ENCODE measurements at places on chromosomes 7 and 10.

DNA sequence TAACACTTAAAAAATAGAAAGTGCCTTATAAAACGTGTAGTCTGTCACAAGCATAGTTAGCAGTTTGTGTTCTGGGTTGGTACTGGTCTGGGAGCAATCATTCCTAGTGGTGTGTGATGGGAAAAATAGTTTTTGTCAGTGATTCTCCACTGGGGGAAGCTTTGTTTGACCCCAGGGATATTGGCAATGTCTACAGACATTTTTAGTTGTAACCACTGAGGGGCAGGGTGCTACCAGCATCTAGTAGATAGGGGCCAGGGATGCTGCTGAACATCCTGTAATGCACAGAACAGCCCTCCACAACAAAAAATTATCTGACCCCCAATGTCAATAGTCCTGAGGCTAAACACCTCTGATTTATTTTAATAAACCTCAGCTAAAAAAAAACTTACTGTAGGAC, 51.6 kb upstream of the CREB5 start:
- DNase-seq: peak; percentile 10

DNA sequence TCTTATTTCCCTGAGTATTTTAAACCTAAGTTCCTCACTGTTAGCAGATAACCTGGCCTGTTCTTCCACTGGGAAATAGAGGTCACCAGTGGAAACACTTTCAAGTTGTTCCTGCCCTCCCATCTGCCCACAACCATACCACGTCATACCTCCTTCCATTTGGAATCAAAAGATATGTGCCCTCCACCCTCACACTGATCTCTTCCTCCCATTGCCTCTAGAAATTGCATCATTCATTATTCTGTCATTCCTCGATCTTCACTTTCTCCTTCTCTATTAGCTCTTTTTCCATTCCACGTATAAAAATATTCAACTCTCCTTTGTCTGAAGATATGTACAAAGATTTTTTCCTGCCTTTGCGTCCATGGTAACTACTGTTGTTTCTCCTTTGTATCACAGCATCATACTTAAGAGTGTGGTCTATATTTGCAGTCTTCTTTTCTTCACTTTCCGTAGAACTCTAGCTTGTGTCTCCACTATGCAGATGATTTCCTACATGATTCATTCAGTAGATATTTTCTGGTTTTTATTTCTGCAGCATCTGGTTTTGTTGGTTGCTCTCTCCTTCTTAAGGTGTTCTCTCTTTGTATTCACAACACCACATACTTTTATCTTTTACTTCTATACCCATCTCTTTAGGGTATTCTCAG, 312.3 kb downstream of the REEP3 start:
- DNase-seq: no peak

DNA sequence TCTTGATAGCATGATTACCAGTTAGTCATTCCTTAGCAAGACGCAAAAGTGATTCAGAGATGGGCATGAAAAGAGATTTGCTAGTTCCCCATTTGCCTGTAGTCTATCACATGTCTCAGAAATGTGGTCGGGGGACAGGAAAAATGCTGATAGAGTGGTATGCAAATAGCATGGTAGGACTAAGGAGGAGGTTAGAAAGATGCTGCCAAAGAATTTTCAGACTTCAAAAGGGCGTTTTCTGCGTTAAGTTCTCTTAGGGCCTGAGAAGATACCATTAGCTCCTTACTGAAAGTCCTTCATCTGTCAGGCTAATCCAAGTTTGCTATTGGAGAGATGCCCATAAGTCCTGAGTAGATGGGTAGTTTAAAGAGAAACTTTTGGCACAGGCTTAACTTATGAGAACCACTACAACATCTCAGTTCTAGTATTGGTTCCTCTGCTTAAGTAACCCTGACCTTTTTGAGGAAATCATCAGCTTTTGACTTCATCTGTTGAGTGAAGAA, 2.7 kb downstream of the CALD1 start:
- DNase-seq: no peak

- peak; percentile 25 for DNase-seq
Observed at GRCh38 chr7:28200598-28200997, 20.0 kb upstream of the JAZF1 start.

DNA sequence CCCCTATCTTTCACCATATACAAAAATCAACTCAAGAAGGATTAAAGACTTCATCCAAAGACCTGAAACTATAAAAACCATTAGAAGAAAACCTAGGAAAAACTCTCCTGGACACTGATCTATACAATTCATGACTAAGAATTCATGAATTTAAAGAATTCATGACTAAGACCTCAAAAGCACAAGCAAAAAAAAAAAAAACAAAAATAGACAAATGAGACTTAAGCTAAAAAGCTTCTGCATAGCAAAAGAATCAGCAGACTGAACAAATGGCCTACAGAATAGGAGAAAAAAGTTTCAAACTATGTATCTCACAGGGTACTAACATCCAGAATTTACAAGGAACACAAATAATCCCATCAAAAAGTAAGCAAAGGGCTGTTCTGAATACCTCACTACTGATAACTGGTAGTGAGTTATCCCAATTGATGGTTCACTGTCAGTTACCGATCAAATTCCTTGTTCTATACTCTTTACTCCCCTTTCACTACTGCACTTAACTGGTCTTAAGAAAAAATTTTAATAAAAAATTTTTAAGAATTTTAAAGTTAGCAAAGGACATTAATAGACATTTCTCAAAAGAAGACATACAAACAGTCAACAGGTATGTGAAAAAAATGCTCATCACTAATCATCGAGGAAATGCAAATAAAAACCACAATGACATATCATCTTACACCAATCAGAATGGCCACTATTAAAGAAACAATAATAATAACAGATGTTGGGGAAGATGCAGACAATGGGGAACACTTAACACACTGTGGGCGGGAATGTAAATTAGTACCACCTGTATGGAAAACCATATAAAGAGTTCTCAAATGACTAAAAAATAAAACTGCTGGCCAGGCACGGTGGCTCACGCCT, 33.2 kb downstream of the KMT2C start:
- no peak for DNase-seq

- DNase-seq: no peak
Observed at GRCh38 chr10:47396311-47396717, 12.2 kb upstream of the ZNF488 start.
